ENCODE measurements at places on chromosomes 11 and 22.
A peak's percentile ranks its signal among the peaks of the same experiment; 100 is the strongest.

DNA sequence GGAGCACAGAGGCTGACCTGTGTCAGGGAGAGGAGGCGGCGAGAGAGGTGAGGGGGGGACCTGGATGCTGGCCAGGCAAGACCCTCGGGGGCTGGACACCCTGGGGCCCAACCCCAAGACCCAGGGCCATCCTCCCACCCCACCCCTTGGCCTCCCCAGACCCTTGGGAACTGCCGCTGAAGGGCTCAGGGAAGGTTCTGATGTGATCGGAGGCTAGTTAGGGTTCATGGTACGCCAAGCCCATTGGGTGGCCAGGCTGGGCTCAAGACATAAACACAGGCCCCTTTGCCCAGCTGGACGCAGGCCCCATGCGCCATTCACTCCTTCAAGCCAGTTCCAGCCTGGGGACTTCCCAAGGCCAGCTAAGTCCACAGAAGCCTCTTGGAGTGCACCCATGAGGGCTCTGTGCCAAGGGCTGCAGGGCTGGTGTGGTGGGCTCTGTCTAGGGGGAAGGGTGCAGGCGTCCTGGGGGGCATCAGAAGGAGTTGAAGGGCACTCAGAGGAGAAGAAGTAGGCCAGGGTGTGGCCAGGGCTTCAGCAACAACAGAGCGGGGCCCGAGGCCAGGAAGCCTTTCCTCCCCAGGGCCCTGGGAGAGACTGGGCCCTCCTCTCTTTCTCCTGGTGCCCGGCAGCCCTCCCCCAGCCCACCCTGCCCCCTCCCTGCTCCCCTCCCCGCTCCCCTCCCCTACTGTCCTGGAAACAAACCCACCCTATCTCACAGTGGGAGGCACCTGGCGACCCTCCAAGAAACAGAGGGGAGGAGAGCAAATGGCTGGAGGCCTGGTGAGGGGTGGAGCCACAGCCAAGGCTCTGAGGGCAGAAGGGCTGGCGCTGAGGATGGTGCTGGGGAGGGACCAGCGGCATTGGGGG lies 12.9 kb downstream of the TSPAN32 start:
- DNase-seq: peak; percentile 94

DNA sequence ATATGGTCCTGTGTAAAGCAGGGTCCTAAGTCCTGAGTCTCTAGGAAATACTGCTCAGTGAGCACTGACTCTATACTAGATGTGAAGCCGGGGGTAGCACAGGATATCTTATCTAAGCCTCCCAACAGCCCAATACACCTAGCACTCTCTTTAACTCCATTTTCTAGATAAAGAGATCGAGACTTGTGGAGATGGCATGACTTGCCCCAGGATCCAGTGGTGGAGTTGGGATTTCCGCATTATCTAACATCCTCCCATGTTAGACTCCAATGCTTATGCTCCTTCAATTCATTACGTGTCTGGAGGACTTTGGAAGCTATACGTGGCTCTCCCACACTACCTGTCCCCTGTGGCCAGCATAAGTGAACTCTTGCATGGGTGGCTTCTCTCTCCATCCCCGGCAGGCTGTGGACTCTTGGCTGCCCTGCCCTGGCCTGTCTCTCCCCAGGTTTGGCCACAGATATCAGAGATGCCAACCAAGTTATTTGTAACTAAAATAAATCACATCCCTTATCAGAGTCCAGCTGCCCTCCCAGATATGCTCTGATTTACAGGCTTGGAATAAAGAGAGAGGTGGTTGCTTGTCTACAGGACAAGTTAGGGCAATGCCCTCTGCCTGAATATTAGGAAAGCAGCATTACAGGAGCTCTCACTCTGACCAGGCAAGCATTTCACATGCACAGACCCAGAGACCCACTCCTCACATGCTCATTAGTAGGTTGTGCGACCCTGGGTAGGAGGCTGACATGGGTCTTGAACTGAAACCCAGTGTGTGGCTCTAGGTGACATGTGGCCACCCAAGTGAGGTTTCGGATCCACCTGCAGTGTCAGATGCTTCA lies 4.5 kb downstream of the CD44 start:
- DNase-seq: no peak

- DNase-seq: no peak
Observed at GRCh38 chr22:29083933-29084591, 11.2 kb downstream of the KREMEN1 start.

- DNase-seq: no peak
Observed at GRCh38 chr22:39923696-39924095, 22.8 kb downstream of the GRAP2 start.

GRCh38 chr22:31347251-31348008 lies 1.3 kb upstream of the PATZ1 start:
- peak; percentile 78 for DNase-seq

- DNase-seq: peak; percentile 99
Observed at GRCh38 chr11:72080326-72081183, at the start of the genes LRRC51 and NUMA1. TSS of gene LRRC51 (plus strand) at chr11:72080850. CDS start at chr11:72089084, 8,234 bp downstream. TSS of gene NUMA1 (minus strand) at chr11:72080542. CDS start at chr11:72035943, 44,599 bp downstream.

GRCh38 chr22:44620129-44620840 lies 81.7 kb upstream of the PRR5 start:
- peak; percentile 75 for DNase-seq

GRCh38 chr11:19625438-19625837 lies 87.2 kb upstream of the NAV2 start:
- no peak for DNase-seq

- no peak for DNase-seq
Observed at GRCh38 chr22:23419171-23419570, 160.9 kb downstream of the IGLL1 start.

DNA sequence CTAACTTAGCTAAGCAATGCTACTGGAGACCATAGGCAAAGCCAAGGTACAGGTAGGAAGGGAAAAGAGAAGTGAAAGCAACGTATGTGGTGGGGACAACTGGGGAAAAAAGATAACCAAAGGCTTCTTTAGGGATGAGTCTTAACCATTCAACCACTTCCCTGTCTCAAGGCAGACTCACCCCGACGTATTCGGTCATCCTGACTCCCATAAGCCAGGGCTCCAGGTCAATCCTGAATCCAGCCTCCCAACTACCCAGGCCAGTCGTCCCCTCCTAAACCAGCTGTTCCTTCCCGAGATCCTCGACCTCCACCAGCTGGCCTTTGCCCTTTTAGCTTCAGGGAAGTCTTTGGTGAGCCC lies 330 bp downstream of the ACP2 start:
- no peak for DNase-seq

GRCh38 chr22:35727436-35727835 lies 9.8 kb downstream of the APOL5 start:
- DNase-seq: peak; percentile 36

Measured in left ventricle myocardium superior (tissue), 1 donor.